ENCODE measurements at places on chromosomes 7 and 10.

DNA sequence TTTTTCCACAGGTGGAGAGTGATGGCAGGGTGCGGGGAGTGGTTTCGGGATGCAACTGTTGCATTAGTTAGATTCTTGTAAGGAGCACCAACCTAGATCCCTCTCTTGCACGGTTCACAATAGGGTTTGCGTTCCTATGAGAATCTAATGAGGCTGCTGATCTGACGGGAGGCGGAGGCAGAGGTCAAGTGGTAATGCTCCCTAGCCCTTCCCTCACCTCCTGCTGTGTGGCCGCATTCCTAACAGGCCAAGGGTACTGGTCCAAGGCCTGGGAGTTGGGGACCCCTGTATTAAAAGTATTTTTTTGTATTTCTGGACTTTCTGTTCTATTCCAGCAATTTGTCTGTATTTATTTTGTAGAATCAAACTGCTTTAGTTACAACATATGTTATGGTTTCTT, 7.2 kb downstream of the CBLL1 start:
- no peak for DNase-seq

DNA sequence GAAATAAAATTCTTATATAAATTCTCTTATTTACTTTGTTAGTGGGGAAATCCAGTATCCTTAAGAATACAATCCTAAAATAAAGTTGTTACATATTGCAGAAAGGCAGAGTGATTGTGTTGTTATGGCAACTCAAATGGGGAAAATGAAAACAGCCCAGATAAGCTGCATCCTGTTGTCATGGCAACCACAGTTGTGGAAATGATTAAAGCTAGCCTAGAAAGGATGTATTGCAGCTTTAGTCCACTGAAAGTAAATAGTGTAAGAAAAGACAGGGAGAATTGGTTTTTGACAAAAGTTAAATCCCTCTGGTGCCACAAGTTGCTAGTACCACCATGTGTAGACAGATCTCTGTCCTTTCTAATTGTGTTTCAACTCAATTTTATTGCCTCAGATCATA, 43.2 kb downstream of the BTRC start:
- DNase-seq, result no peak

DNA sequence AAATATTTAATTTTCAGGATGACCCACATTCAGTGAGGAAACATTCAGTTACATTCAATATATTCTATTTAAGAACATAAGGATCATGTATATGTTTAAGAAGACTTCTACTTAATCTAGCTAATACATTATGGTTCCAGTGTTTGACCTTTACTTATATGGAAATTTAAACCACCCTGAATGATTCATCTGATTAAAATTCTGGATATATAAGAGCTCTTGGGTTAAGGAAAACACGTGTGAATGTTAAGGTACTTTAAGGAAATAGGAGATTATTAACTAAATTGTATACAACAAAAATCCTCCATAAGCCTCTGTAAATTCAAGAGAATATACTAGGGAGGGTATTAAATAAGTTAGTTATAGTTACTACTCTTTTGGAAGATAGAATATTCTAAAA, 40.9 kb downstream of the HDAC9 start:
- no peak for DNase-seq

- no peak for DNase-seq
Measured at GRCh38 chr7:139782932-139783331, 5.1 kb upstream of the HIPK2 start.

GRCh38 chr7:51019891-51020870, 237.5 kb upstream of the GRB10 start:
- no peak for DNase-seq

GRCh38 chr10:69874449-69874848, 72.7 kb downstream of the COL13A1 start:
- DNase-seq, result no peak

DNA sequence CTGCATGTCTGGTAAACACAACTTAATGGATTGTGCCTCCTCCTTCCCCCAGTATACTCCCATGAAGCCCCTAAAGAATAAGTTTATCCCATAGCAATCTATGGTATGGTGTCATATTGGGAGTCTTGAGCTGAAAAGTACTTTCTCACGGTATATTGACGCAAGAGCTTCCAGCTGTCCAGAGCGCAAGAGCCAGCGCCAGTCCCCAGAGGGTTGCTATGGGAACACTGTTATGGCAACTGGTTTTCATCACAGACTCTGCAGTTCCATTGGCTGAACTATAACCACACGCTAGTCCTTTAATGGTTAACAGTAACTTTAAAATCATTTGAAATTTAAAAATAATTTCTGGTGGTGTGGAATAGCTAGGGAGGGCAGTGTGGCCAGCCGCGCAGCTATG, 46.9 kb downstream of the PRPF18 start:
- no peak for DNase-seq

DNA sequence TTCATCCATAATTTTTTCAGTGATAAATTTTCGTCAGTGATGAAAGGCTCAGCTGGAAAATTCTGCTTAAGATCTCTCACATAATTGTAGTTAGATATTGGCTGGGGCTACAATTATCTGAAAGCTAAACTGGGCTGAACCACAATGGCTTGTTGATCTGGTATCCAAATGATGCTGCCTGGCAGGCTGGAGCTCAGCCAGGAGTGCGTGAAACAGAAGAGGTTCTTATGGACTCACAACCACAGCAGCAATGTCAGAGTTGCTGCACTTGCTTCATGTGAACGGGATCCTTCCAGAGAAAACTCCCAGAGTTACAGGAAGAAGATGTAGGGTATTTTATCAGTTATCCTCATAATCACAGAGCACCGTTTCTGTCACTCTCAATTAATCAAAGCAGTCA, 533.2 kb upstream of the POM121L12 start:
- DNase-seq, result no peak

DNA sequence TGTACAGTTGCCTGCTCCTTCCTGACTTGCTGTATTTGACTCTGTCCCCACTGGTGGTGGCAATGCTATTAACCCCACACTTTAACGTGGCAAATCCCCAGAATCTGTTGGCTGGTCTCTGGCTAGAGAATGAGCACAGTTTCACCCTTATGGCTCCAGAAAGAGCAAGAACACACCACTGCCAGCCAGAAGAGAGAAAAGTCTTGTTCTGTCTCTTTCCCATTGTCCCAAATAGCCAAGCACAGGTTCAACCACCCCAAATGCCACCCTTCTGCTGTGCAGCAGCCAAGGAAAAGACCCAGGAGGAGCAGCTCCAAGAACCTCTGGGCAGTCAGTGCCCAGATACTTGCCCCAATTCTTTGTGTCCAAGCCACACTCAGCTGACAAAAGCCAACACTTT, 11.3 kb downstream of the SLC16A9 start:
- DNase-seq, result no peak

- no peak for DNase-seq
Measured at GRCh38 chr10:32057036-32057372, 779 bp upstream of the KIF5B start.

- DNase-seq, result no peak
Measured at GRCh38 chr7:143490717-143491306, 13.1 kb downstream of the TAS2R41 start.

GRCh38 chr7:43480581-43480980, 102.3 kb upstream of the STK17A start:
- no peak for DNase-seq

- no peak for DNase-seq
Measured at GRCh38 chr7:96931891-96932290, 73.5 kb upstream of the DLX6 start.

GRCh38 chr7:25853314-25853713, 298.7 kb upstream of the NFE2L3 start:
- no peak for DNase-seq

- no peak for DNase-seq
Measured at GRCh38 chr10:29611781-29612381, 22.9 kb downstream of the SVIL start.

- DNase-seq, result no peak
Measured at GRCh38 chr10:63578501-63578900, 57.3 kb downstream of the REEP3 start.

DNA sequence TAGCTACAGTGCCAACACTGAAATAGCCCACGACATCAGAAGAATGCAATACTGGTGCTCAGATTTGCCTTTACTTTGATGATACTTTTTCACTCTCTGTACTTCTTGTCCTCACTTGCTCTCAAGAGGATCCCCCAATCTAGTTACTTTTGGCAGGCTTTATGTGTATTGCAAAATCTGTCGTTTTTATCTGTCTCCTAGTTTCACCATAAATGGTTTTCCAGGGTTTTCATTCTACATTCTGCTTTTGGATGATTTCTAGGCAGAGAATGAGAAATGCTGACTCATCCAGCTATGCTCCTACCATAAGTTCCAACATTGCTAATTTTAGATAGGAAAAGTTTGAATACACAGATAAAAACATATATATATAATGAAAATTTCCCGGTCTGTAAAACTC, 659.5 kb upstream of the NRG3 start:
- no peak for DNase-seq

- no peak for DNase-seq
Measured at GRCh38 chr7:129801882-129802281, 150.9 kb downstream of the UBE2H start.

DNA sequence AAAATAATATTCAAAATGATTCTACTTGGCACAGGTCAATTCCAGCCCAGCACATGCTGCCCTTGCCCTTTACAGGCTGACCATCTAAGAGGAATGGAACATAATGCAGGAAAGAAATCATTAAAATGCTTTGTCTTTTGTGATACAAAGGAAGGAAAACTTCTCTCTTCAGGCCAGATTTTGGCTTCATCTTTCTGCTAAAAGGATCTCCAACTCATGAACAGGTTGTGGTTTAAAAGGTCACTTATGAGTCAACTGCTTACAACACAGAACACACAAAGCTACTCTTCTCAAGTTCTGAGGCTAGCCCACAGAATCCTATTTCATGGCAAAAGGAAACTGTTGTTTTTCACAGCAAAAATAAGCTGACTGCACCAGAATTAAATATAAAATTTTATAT, 197.1 kb downstream of the DOCK4 start:
- no peak for DNase-seq

DNA sequence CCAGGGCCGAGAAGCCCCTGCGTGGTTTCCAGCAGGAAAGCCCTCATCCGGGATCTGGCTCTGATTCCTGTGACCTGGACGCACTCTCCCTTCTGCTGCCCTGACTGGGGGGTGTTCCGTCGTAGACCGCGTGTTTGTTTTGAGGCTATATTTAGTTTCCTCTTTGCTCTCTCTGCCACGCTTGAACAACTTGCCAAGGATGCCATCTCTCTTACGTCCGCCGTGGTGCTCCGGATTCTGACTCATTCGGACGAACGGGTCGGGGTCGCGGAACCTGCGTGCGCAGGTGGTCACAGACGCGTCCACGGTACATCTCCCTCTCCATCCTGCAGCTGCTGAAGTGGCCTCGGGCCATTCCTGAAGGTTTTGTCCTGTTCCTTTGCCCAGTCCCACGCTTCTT, 10.4 kb upstream of the SORCS3 start:
- DNase-seq, result no peak

- DNase-seq, result no peak
Measured at GRCh38 chr7:31082447-31082846, 30.3 kb downstream of the ADCYAP1R1 start.

DNA sequence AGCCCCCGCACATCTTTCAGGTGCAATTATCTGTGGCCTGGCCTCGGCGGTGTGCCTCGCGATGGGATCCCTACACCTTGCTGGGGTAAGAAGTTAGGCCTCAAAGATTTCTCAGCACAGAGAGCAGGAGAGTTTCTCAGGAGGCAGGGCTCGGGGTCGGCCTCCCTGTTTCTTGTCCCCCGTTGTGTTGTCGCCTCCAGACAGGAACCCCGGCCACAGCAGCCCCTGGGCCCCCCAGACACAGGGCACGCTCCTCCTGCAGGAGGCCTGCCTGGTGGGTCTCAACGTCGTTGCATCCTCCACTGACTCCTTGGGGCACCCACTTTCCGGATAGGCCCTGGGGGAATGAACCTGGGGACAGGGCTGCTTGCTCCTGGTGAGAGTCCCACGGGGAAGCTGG, 229.1 kb upstream of the SHH start:
- DNase-seq, result no peak

DNA sequence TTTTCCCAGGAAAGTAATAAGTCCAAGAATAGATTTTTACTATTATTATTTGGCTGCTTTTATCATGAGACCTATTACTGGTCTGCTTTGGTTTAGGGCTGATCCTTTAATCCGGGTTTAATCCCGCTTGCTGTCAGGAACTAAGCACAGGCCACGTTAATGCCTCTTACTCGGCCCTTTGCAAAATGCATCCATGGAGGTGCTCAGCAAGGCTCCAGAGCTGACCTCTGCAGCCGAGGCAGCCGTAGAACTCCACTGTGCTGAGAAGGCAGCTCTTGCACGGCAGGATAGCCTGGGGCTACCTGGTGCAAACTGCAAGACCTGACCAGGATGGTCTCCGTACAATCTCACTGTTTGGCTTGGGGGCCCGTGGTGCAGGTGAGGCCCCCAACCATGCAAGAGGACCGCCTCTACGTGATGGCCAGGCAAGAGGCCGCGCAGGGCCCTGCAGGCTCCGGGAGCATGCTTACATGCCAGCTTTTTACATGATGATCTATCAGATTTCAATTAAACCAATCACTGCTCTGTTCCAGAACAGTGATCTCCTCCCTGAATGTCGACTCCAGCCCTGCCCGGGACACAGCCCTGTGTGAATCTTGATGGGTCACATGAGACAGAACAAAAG, 10.4 kb upstream of the CALML3 start:
- DNase-seq, result no peak

- DNase-seq, result no peak
Measured at GRCh38 chr10:64196638-64197315, 675.6 kb downstream of the REEP3 start.

DNA sequence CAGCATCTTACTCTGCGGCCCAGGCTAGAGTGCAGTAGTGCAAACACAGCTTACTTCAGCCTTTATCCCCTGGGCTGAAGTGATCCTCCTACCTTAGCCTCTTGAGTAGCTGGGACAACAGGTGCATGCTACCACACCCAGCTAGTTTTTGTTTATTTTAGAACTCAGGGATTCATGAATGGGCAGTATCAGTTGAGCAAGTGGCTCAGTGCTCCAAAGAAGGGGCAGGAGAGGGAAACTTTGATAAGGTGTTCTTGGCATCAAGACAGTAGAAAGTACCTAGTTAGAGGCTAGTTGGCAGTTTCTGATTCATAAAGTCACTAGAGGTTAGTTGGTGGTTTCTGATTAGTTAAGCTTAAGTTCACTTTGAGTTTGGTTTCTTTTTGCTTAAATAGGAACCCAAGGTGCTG, 18.4 kb downstream of the TRIM24 start:
- no peak for DNase-seq

GRCh38 chr7:120370954-120371353, 98.0 kb downstream of the KCND2 start:
- no peak for DNase-seq

DNA sequence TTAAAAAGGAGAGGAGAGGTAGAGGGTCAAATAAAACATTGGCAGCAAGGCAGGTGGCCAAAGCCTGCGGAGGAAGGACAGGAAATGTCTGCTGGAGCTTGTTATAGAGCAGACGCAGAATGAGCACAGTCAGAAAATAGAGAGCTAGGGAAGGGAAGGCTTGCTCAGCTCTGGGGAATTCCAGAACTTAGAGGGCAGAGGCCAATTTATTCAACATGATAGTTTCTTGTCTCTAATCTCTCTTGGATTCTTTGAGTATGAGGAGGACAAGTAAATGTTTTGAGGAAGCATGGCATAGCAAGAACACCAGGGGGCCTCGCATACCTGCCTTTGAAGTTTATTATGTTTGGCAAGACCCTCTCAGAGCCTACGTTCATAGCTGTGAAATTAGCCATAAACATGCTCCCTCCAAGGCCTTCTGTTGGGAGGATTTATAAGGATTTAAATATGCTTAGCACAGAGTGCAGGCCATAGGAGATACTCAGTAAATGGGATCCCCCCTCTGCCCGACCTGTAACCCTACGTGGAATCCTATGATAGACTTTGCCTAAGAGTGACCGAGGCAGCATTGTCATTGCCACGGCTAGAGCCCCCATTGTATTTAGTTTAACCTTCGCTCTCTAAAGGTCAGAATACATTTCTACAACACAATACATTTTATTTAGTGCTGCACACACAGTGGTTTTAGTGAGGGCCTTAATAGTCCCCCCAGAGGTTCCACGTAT, 293.9 kb downstream of the CCDC3 start:
- no peak for DNase-seq

Measured in T-helper 9 cell (primary cell).